Aorta (tissue), 5 donors: ENCODE measurements at places on chromosomes 4 and X.

- no peaks in the 10 kb centered on the region for H3K27me3 ChIP-seq
- H3K4me1 ChIP-seq = no peaks in the 10 kb centered on the region
- no peak overlapping the region for H3K27ac ChIP-seq
- no peaks in the 10 kb centered on the region for H3K36me3 ChIP-seq
These were observed 96.1 kb downstream of the NHS start for GRCh38 chrX:17471121-17471520.

GRCh38 chrX:105646592-105647372, 175.6 kb upstream of the NRK start:
- H3K4me3 ChIP-seq = no peak overlapping the region
- no peak overlapping the region for H3K27ac ChIP-seq
- no peaks in the 10 kb centered on the region for H3K27me3 ChIP-seq
- no peak for DNase-seq
- no peaks in the 10 kb centered on the region for H3K4me1 ChIP-seq

GRCh38 chrX:53093177-53093655, 726 bp upstream of the KANTR start:
- no peaks in the 10 kb centered on the region for H3K4me1 ChIP-seq
- DNase-seq = peak; percentile 91
- no peak overlapping the region for H3K4me3 ChIP-seq
- H3K36me3 ChIP-seq = no peaks in the 10 kb centered on the region

- no peaks in the 10 kb centered on the region for H3K4me1 ChIP-seq
- peak overlapping the region; percentile 4 for H3K27ac ChIP-seq
- DNase-seq = no peak
- no peak overlapping the region for H3K4me3 ChIP-seq
These were observed 34.4 kb downstream of the AFAP1 start for GRCh38 chr4:7904952-7905915.

GRCh38 chr4:124304941-124305340, 407.6 kb downstream of the ANKRD50 start:
- no peak overlapping the region for H3K27ac ChIP-seq
- no peak for DNase-seq
- H3K27me3 ChIP-seq = no peaks in the 10 kb centered on the region
- H3K4me3 ChIP-seq = no peak overlapping the region

- no peak overlapping the region for H3K27ac ChIP-seq
- no peak overlapping the region for H3K4me3 ChIP-seq
- DNase-seq = no peak
- no peaks in the 10 kb centered on the region for H3K27me3 ChIP-seq
- no peaks in the 10 kb centered on the region for H3K4me1 ChIP-seq
- H3K36me3 ChIP-seq = no peaks in the 10 kb centered on the region
These were observed 41.7 kb downstream of the ITM2A start for GRCh38 chrX:79325263-79325958.
